Inflammatory macrophage treated with lipopolysaccharide for 4 hours (primary cell): ENCODE measurements at places on chromosomes 2 and 18.

GRCh38 chr2:149572102-149572953 lies 15.2 kb downstream of the MMADHC start:
- DNase-seq, result no peak

- DNase-seq, result no peak
Measured at GRCh38 chr2:176063958-176064357, 19.8 kb downstream of the EVX2 start.

GRCh38 chr18:46174342-46175041 lies 70.3 kb downstream of the HAUS1 start:
- DNase-seq, result peak; percentile 54

GRCh38 chr2:64859312-64860212 lies 129.6 kb upstream of the SLC1A4 start:
- peak; percentile 76 for DNase-seq

DNA sequence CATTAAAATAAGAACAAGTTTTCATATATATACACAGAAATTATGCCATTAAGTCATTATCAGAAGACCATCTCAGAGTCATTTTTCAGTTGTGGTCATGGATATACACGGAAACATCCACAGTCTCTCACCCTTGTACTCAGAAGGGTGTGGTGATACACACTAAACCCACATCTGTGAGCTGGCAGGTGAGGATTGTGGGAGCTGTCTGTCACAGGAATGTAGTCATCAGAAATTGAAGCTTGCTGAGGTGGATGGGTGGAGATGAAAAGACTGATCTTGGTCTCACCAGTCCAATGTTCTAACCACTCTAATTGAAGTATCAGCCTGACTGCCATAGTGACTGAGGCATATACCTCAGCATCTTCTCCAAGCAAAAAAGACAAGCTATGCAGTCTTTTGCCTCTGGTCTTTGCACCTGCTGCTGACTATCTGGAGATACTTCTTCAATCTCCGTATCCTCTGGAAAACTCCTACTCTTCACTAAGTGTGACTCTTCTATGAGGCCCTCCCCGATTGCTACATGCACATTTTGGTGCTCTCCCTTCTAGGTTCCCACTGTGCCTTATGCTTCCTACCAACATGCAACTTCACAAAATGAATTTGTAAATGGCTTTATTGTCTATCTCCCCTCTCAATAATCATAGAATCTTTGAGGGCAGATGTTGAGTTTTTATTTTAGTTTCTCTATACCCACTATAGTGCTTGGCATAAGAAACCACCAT lies 232.8 kb downstream of the DYM start:
- DNase-seq, result peak; percentile 80

DNA sequence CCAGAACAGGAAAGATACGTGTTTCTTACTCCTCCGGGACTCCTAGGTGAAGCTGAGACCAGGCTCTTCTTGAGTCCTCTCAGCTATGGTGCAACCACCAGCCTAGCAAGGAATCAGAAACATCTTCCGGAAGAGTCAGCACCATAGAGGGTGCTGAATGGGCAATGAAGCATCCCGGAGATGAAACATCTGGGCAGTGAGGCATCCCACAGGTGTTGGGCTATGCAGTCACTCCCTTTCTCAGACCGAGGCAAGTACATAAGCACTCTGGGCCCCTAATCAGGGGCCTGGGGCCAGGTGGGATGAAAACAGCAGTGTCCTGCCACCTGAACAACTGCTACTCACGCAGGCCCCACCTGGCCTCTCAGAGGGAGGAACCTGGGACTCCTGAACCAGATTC lies 1.4 kb upstream of the CAPN10 start:
- DNase-seq, result no peak

DNA sequence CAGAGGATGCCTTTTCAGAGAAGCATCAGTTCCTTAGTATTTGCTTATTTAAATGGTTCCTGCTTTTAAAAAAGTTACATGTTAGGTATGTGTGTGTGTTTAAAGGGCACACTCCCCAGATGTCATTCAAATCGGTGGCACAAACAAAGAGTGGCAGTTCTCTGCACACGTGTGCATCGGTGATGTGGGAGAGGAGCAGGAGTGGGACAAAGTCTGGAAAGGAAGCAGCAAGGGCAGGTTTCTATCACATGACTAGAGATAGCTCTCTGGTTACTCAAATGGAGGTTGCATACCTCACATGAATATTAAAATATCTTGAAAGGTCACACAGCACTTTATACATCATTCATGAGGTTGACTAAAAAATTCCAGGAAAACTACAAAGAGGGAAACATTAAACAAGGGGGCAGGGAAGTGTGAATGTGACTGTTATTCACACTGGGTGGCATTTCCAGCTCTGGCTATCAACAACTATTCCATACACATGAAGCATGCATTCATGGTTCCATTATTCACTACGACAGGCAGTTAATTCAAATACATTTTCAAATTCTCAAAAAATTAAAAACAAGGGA lies 64.7 kb downstream of the SEPTIN10 start:
- DNase-seq, result no peak

GRCh38 chr18:36813824-36814223 lies 15.0 kb downstream of the TPGS2 start:
- no peak for DNase-seq

- peak; percentile 82 for DNase-seq
Measured at GRCh38 chr2:241741016-241741415, 6.6 kb downstream of the D2HGDH start.

DNA sequence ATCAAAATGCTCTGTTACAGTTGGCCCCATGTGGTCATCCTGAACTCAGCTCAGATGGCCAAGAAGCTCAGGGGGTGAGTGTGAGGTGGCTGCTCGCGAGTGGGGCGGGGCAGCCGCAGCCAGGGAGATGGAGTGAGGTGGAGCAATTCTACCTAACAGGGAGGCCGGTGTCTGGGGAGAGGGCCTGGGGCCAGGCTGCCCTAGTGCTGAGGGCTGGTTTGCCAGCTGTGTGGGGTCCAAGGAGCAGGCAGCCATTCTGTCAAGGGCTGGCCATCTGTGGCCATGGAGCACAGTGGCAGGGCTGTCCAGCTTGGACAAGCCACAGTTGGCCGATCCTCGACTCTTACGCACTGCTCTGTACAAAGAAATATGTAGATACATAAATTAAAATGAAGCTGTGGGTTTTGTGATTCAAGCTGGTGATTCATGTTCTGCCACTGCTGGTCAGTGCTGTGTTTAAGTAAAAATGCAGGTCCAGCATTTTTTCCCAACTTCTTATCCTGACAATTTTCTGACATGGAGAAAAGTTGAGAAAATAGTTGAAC lies 82.1 kb downstream of the HS6ST1 start:
- DNase-seq, result no peak

DNA sequence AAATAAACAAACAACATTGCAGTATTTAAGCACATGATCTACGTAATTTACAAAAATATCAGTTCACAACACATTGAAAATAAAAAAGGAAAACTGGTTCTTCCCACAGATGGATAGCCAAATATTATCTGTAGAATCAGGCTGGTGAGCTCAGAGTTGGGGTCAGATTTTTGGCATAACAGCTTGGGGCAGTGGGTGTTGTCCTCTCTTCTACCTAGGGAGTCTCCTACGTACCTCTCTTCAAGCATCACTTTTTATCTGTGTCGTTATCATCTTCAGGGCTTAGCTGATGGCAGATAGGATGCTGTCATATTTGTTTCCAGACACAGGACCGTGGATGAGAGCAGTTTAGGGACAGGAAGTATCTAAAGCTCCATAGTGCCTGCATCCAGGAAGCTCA lies 46.2 kb downstream of the EMILIN2 start:
- no peak for DNase-seq
